Temporal lobe (tissue), 4 donors: ENCODE measurements at places on chromosomes 16 and 17. TPM values are rescaled to one million over a fixed set of nuclear protein-coding genes. Genes with fewer than 3 reads are reported as not detected.

HOXB4 gene
- total RNA-seq: not detected

KRT27 gene
- 0.25 TPM for total RNA-seq

TLCD3B gene
- total RNA-seq: 22.1 TPM

KRT32 gene
- total RNA-seq: not detected

CIITA gene
- total RNA-seq: 0.25 TPM

CDK12 gene
- 19.7 TPM for total RNA-seq

SCNN1B gene
- total RNA-seq: not detected

CDRT4 gene
- 7.1 TPM for total RNA-seq
